GM12892 (cell line): ENCODE measurements at places on chromosomes 1 and 21.
A peak's percentile ranks its signal among the peaks of the same experiment; 100 is the strongest.

DNA sequence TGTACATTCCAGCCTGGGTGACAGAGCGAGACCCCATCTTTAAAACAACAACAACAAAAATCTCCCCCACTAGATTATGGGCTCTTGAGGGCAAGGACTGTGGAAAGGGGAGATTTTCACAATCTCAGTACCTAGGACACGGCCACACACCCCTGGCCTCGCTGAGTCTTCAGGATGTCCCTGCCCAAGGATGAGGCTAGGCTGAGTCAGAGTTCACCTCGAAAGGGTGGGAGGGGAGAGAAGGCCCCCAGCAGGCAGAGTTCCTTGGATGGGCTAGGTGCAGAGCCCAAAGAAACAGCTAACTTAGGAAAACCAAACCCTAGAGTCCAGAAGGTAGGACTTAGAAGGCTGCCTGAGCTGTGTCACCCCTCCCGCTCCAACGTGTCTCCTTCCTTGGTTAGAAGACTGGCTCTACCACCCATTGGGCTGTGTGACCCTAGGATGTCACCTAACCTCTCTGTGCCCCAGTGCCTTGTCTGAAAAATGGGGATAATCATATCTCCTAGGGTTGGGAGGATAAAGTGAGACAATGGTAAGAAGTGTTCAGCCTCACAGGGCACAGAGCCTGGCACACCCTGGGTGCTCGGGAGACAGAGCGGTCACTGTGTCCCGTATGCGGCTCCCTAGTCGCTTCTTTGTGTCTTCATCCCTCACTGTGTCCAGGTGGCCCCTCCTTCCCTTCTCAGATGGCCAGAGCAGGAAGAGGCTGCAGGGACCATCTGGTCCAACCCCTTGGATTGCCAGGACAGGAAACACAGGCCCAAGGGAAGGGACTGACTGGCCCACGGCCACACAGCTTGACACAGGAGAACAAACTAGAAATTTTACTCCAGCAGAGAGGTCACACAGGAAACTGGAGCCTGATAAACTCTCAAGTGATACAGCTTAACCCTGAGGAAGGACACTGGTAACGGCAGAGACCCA, 11.2 kb downstream of the TRIM62 start:
- no peak for DNase-seq

GRCh38 chr1:107135463-107135862, 5.4 kb upstream of the NTNG1 start:
- DNase-seq = no peak

GRCh38 chr1:8107897-8108296, 81.8 kb upstream of the ERRFI1 start:
- DNase-seq = no peak

GRCh38 chr1:61953076-61953789, 211.0 kb downstream of the PATJ start:
- no peak for DNase-seq

GRCh38 chr1:1776672-1777582, 1.3 kb downstream of the NADK start:
- DNase-seq = no peak

- DNase-seq = peak; percentile 52
Measured at GRCh38 chr1:18282851-18283600, 175.4 kb downstream of the IGSF21 start.

DNA sequence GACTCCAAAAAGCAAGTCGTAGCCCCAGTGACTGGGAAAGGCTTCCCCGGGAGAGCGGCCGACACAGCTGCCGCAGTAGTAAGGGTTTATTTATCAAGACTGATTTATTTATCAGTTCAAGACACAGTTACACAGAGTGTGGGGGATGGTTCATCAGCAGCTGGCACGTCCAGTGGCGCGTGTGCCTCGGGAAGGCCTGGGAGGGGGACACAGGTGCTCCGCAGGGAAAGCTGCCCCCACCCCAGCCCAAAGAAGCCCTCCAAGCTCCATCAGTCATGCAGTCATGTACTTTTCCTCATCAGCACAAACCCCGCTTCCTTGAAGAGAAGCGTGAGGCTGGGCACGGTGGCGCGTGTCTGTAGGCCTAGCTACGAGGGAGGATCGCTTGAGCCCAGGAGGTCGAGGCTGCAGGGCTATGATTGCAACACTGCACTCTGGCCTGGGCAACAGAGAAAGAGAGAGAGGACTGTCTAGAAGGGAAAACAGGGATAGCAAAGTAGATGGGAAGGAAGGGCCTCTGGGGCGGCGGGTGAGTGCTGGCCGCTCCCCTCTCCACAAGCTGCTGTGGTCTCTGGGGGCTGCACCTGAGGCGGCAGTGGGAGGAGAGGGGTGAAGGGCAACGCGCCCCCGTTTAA, 53.2 kb downstream of the PRKCZ start:
- DNase-seq = no peak

- no peak for DNase-seq
Measured at GRCh38 chr1:219794085-219794743, 134.1 kb downstream of the SLC30A10 start.
